GM03348 (cell line): ENCODE measurements at places on chromosomes 12 and 14.

DNA sequence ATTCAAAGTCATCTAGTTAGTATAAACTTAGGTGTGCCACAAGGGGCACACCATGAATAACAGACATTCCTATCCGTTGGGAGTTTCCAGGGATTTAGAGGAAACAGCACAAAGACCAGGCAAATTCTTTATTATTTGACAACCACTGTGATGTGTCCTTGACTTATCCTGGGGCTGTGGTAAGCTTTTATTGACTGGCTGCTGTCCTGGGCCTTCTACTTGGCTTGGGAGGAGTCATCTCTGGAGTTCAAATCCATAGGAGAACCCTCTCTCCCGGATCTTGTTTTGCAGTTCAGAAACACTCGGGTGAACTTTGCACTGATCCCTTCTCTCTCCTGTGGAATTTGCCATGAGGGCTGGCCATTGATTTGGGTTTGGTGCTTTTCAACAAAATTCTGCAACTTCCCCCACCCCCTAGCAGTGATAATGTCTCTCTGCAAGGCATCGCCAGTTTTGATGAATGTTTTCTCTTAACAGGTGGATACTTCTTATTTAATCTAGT lies 136.3 kb downstream of the ADCK1 start:
- no peak for DNase-seq

DNA sequence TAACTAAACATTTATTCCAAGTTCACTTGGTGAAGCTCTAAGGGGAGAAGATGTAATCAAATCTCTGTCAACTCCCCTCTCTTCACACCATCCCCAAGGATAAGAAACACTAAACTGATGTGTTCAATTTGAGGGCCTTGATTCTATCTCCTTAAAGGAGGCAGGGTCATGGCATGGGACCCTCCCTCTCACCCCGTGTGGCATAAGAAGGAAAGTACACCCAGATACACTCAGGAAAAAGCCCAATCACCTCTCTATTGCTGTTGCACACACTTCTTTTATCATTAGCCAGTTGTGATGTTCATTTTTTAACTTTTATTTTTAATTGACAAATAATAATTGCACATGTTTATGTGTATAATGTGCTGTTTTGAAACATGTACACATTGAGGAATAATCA lies 35.1 kb downstream of the WASHC3 start:
- DNase-seq, result no peak

DNA sequence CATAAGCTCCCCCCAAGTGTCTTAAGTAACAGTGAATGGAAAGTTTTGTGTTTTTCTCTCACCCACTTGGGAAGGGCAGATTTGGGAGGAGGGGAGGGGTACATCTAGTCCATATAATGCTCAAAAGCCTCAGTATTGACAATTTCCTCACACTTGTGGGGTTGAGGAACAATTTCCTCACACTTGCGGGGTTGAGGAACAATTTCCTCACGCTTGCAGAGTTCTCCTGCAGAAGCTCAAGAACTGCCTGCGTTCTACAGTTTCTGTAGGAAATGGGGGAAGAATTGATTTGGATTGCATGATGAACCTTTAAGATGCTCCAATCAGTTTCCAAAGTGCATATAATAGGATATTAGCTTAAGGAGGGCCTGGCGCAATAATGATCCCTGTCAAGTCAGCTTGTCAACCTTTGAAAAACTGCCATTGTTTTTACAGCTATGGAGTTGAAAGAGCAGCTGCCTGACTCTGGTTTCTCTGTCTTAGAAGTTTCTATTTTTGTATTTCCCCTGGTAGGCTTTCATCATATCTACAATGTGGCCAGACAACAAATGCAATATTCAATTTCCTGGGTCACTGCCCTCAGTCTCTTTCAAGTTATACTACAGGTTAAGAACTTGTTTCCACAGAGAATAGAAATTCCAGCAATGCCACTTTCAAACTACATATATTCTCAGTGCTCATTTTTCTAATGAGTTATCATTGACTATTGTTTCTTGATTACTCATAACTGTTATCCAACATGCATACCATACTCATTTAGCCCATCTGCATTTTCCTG lies 66.5 kb downstream of the PLEKHG7 start:
- DNase-seq, result no peak

GRCh38 chr14:53896726-53897125 lies 59.9 kb downstream of the BMP4 start:
- DNase-seq, result no peak

- DNase-seq, result no peak
Measured at GRCh38 chr14:38808734-38809455, 294.1 kb downstream of the SEC23A start.

DNA sequence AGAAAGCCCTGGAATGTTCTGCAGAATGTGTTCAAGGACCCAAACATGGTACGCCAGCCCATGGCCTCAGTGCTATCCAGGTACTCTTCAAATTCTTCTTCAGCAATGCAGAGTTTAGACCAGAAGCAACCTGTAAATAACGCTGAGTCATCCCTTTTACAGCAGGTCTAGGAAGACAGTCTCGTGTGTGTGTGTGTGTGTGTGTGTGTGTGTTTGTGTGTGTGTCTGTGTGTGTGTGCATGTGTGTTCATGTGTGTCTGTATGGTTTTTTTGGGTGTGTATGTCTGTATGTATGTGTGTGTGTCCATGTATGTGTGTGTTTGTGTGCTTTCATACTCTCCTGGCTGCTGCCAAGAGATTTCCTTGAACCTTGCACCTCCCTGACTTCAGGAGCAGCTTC lies 60.1 kb upstream of the RFX4 start:
- no peak for DNase-seq

- no peak for DNase-seq
Measured at GRCh38 chr14:81303258-81303935, 82.6 kb upstream of the GTF2A1 start.

GRCh38 chr12:115666168-115666567 lies 611.3 kb downstream of the MED13L start:
- no peak for DNase-seq

DNA sequence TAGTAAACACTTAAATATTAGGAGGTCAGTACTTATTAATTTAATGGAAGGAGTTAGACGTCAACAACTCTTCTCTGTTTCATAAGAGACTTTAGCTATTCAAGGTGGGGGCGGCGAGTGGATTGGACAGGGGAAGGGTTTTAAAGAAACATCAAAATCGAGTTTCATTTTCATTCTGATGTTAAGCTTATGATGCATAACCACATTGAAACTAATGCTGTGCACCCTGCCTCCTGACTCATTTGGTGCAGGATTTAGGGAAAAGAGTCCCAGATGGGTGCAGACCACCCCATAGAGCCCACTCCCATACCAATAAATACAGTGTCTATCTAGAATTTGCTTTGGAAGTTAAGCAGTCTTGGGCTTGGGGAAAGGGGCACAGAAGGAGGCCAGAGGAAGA lies 7.4 kb downstream of the ZBTB39 start:
- no peak for DNase-seq

DNA sequence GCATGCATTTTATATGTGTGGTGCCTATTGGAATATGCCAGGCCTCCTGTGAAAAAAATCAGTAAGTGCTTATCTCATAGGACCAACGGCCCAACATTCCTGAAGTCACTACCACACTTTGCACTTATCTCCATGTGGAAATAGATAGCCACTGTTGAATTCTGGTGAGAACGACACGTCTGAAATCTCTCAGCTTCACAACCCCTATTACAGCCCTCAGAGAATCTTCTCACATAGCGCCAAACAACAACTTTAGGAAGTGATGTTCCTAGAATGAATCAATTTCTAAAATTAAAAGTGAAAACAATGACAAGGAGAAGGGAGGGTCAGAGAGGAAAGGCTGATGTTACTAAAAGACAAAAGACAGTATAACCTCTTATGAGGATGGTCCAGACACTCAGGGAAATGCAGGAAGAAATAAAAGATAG lies 270.8 kb upstream of the BTG1 start:
- DNase-seq, result no peak

GRCh38 chr12:77594366-77594765 lies 236.3 kb upstream of the NAV3 start:
- DNase-seq, result peak; percentile 33

GRCh38 chr12:95326445-95326844 lies 108.8 kb downstream of the VEZT start:
- DNase-seq, result peak; percentile 44

- no peak for DNase-seq
Measured at GRCh38 chr12:48866052-48866711, 512 bp upstream of the RND1 start.

GRCh38 chr12:623172-623864 lies 39.9 kb downstream of the NINJ2 start:
- DNase-seq, result no peak
